ENCODE measurements at places on chromosomes 5 and 9.

GRCh38 chr5:93069276-93069675 is 511.7 kb downstream of the NR2F1-AS1 start:
- no peak for DNase-seq

- no peak for DNase-seq
Measured at GRCh38 chr9:83299571-83299970, 236.6 kb upstream of the RASEF start.

DNA sequence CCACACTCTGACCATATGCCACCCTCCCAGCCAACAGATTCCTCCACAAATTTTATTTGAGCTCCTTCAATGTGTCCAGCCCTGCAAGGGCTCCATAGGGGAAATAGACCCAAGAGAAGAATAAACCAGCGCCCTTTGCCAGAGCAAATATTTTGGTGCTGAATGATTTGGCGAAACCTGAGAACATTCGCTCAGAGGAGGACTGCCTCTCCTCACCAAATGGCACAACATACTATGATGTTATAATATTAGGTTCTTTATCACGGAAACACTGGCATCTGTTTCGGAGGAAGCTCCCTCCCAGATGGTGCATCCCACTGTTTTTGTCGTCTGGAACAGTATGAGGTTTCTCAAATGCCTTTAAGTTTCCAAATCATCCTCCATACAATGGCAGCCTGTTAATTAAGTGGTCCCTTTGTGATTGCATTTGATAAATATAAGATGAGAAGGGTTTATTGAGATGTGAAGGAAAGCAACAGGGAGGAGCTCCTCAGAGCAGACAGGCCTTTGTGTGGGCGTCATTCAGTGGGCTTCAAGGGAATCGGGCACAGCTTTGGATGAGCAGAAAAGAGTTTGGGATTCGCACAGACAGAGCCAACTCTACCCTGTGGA is 139.1 kb upstream of the ADRA1B start:
- no peak for DNase-seq

- no peak for DNase-seq
Measured at GRCh38 chr9:101477736-101478135, 42.2 kb upstream of the ALDOB start.
